ENCODE measurements at places on chromosomes 16 and 17.

DNA sequence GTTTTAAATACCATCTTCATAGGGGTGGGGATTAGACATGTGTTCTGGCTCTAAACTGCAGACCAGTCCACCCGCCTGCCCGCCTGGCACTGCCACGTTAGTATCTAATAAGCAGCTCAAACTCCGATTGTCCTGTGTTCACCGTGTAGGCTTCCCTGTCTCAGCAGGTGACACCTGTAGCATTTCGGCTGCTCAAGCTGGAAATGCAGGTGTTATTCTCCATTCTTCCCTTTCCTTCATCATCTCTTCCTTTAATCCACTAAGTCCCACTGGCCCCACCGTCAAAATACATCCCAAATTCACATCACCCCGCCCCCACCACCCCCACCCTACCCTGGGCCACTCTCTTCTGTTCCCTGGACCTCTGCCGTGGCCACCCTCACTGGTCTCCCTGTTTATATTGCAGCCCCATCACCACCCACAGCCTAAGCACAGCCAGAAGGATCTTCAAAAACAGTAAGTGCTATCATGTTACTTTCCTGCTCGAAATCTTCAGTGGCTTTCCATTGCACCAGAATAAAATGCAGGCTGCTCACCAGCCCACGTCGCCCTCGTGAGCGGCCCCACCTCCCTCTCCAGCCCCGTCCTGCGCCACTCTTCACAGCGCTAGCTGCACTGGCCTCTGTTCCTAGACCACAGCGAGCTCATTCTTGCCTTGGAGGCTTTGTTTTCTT is 65.1 kb downstream of the RTN4RL1 start:
- DNase-seq, result no peak

- no peak for DNase-seq
Measured at GRCh38 chr17:33982909-33983308, 272.2 kb upstream of the CCL2 start.

DNA sequence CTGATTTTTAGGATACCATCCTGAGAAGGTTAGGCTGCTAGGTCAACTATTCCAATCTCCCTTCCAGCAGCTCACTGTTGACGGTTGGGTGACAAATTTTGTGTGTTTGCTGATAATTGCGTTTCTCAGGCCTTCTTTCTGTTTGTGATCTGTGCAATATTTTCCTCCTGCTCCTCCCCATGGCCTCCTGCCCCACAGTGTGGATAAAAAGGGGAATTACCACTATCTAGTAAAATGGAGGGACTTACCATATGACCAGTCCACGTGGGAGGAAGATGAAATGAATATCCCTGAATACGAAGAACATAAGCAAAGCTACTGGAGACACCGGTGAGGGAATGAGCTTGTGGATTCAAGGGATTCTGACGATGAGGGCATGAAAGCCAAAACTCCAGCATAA is 9.2 kb downstream of the CHD3 start:
- DNase-seq, result peak; percentile 88

GRCh38 chr17:9173386-9173983 is 152.2 kb downstream of the NTN1 start:
- no peak for DNase-seq

GRCh38 chr17:34851961-34852540 is 109.2 kb downstream of the CCT6B start:
- no peak for DNase-seq

- no peak for DNase-seq
Measured at GRCh38 chr17:54882950-54883349, 17.7 kb upstream of the TOM1L1 start.

GRCh38 chr17:74203439-74204240 is at the start of gene RPL38:
Gene RPL38 (plus strand): TSS chr17:74203678. CDS start chr17:74203956, 278 bp downstream.
- peak; percentile 98 for DNase-seq

DNA sequence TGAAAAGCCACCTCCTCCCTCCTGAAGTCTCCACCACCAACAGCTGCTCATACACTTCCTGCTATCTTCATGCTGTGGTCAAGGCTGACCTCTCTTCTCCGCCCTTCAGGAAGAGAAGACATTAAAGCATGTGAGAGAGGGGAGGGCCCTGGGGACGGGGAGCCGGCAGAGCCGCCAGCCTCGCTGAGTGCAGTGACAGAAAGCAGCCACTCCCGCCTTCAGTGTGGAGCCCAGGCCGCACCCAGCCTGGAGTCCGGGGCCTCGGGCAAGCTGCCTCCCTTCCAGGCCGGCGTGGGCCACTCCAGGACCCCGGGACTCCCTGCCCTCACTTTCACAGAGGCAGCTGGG is 94.7 kb upstream of the TNRC6C start:
- DNase-seq, result peak; percentile 55

DNA sequence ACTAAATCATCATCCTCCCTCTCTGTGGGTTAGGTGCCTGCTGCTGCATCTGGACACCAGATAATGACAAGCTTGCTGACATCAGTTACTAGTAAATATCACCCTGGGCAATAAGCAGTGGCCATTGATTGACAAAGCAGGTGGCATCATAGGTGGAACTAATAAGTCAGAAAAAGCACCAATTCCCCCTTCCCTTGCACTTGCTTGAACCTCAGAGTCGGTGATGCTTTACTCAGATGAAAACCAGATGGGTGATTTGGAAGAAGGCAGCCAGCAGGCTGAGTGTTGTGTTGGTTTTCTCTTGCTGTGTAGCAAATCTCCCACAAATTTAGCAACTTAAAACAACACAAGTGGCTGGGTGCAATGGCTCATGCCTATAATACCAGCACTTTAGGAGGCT is 146.9 kb upstream of the NOL11 start:
- DNase-seq, result no peak

DNA sequence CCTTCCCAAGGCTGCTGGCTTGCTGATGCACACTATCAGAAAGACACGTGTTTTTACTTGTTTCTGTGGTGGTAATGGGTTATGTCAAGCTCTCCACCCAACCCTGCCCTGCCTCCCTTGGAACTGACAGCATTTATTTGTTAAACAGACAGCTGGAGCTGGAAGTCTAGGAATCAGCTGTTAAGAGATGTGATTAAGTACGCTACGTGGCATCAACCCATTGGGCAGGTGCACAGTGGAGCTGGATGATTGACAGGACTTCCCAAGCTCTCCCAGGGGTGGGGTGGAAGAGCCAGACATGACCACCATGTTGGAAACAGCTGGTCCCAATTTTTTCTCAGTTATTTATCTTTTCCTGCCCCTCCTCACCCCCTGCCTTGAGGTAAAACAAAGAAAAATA is 49.4 kb downstream of the ADAMTS18 start:
- no peak for DNase-seq

DNA sequence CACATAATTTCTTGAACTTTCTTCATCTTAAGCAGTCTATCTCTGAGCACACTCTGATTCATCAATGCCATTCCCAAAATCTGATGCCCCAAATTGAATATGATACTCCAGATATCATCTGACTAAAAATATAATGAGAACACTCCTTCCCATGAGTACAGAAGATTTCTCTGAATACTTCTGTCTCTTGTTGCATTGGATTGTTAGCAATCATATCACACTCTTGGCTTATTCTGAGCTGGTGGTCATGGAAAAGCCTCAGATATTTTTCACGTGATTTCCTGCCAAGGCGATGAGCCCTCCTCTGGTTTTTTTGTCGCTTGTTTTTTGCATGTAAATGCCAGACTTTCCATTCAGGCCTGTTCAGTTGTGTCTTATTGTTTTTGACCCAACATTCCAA is 87.2 kb downstream of the NOG start:
- DNase-seq, result no peak

DNA sequence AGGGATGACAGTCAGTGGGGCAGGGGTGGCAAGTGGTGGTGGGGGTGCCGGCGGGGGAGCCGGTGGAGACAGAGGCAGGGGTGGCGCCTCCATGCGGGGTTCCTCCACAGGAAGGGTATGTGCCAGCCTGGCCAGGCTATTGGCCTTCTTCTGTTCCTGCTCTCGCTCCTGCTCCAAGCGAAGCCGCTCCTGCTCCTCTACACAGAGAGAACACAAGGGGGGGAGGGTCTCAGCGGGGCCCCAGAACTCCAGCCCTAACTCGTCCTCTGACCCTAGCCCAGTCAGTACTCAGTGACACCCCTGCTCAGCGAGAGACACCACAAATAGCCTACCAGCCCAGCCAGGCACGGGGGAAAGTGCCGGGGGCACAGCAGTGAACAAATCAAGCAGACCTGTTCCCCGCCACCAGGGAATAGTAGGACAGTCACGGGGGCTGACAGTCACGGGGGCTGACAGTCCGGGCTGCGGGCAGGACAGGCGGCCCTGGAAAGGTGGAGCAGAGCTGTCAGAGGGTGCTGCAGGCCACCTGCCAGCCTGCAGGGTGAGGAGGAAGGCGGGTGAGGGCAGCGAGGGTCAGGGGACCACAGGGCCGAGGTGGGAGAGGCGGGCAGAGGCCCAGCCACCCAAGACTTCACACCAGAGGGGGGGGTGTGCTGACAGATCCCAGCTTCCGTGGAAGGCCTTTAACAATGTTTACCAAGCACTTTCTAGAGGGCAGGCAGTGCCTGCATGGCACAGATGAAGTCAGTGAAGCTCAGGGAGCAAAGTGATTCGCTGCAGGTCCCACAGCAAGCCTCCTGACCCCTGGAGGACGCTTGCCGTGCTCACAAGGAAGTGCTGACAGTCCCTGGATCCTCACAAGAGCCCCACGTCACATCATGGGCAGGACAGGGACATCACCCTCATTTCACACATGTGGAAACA is 5.3 kb downstream of the MNT start:
- peak; percentile 83 for DNase-seq

- no peak for DNase-seq
Measured at GRCh38 chr16:30407804-30408534, 563 bp downstream of the ZNF771 start.

DNA sequence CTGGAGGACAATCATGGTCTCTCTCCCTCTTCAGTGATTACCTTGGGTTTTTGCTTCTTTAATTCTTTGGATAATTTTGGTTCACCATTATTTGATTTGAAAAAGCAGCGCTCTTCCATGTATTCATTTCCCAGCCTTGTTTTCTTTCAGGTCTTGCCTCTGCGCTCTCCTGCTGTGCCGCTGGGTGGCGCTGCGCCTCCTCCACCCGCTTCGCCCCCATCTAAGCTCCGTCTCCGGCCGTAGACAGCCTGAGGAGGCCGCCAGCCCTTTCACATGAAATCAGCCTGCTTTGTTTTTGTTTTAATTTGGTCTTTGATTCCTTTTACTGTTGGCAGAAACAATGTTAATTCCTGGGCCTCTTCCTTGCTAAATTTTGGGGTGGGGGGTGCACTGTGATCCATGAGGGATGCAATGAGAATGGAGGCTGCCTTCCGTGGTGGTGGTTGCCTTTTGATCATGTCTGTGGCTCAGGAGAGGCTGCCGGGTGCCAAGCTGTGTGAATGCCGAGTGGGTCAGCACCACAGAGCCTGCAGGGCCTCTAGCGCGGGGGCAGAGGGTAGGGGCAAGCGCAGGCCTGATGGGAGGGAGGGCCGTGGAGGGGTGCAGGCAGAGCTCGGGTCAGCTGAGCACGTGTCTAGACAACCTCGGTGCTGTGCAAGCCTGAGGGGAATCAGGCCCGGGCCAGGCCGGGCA is 64.1 kb downstream of the PLD6 start:
- DNase-seq, result peak; percentile 46

GRCh38 chr17:72457712-72458111 is 336.9 kb downstream of the SOX9 start:
- no peak for DNase-seq

DNA sequence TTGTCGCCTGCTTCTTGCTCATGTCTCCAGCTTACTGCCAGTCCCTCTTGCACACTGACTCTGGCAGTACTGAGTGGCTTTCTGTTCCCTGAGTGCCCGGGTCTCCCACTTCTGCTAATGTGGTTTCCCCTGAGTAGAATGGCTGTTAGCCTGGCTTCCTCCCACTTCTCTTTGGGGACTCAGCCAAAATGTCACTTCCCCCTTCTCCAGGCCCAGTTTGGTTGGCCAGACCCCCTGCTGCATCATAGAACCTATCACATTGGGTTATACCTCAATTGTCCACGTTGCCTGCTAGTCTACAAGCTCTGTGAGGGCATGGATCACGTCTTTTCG is 304.4 kb downstream of the HS3ST3B1 start:
- peak; percentile 90 for DNase-seq

GRCh38 chr17:4722678-4723240 is 8.5 kb upstream of the MED11 start:
- peak; percentile 58 for DNase-seq

DNA sequence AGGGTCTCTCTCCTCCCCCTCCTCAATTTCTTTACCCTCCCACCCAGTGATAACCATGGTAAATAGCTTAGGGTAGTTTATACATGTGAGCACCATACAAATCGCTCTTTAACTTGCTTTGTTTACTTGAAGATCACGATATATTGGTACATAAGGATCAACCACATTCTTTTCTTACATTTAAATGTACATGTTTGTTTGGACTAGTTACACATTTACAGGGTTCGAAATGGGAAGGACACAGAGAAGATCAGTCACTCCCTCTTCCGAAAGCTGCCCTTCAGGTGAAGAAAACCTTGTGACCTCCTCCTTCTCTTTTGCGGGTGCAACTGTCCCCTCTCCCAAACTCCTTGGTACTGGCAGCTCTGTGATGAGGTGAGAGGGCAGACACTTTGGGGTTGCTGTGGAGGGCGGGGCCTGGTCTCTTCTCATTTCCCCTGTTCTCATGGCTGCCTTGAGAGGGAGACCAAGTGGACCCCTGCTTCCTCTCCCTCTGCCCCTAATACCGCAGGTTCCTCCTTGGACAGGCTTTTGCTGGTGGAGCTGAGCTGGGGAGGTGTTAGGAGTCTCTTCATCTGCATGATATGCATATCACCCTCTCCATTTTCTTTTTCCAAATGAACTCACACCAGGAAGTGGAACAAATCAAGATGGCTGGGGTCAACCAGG is 4.7 kb upstream of the PIK3R6 start:
- DNase-seq, result no peak

DNA sequence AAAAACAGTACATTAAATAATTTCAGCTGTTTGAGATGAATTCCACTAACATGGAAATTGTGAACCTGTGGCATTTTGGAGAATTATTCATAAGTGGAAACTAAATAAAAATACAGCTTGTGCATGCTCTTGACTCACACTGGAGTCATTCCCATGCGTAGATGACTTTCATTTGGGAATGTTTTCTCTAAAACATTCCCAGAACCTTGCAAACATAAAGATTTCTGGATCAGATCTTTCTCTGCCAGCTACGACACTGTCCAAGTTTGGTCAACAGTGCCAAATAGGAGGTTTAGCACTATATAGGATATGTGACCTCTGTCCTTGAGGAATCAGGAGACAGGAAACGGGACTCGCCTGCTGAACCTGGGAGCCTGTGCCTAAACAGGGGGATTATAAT is 400.9 kb downstream of the SLC39A11 start:
- no peak for DNase-seq

- peak; percentile 67 for DNase-seq
Measured at GRCh38 chr17:4498461-4499397, at the start of gene SPNS2. Gene SPNS2 (plus strand): TSS chr17:4498881. CDS start chr17:4499048, 167 bp downstream.

DNA sequence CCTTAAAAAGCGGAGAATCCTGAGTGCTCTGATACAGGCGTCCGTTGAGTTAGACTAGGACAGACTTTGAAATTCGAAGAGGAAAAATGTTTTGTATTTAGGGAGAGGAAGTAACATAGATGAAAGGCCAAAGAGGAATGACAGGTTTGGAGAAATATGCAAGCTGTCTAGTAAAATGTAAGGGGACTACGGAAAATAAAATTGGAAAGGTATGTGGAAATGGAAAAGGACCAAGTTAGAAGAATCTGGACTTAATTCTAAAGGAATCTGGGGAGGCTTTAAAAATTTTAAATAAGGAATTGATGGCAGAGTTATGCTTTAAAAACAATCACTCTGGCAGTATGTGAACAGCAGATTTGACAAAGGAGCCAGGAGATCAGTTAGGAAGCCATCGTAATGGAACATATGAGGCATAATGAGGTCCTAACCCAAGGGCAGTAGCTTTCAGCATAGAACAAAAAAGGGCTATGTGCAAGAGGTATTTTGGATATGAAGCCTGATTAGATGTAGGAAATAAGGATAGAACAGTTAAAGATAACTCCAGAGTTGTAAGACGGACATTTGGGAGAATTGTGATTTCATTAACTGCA is 38.3 kb downstream of the CYB561 start:
- DNase-seq, result no peak

Measured in suppressor macrophage treated with lipopolysaccharide for 4 hours (primary cell).